Activated T-cell treated with anti-CD3 and anti-CD28 coated beads, Interleukin-2, amount 50 U/mL, for 1 hour (primary cell): ENCODE measurements at places on chromosomes 3 and 15.

DNA sequence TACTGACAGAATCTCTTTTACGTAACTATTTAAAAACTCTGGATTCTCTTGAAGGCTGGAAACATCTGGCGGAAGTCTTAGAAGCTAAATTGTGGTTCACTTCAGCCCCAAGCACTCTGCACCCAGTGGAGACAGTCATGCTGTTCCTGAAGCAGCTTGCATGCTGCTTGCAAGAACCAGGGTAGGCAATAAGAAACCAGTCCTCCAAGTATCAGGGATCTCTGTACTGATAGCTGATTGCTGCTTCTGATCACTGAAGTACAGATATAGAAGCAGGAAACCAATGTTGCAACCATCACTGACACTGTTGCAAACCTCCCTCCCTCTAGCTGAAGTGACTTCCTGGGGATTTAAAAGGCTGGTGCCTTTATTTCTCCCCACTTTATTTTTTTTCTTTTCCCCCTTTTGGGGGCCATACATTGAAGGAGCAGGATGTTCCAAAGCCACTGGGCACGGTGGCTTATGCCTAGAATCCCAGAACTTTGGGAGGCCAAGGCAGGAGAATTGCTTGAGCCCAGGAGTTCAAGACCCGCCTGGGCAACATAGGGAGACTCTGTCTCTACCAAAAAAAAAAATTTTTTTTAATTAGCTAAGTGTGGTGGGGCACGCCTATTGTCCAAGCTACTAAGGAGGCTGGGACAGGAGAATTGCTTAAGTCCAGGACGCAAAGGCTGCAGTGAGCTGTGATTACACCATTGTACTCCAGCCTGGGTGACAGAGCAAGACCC is 15.3 kb downstream of the SPCS1 start:
- DNase-seq, result no peak

DNA sequence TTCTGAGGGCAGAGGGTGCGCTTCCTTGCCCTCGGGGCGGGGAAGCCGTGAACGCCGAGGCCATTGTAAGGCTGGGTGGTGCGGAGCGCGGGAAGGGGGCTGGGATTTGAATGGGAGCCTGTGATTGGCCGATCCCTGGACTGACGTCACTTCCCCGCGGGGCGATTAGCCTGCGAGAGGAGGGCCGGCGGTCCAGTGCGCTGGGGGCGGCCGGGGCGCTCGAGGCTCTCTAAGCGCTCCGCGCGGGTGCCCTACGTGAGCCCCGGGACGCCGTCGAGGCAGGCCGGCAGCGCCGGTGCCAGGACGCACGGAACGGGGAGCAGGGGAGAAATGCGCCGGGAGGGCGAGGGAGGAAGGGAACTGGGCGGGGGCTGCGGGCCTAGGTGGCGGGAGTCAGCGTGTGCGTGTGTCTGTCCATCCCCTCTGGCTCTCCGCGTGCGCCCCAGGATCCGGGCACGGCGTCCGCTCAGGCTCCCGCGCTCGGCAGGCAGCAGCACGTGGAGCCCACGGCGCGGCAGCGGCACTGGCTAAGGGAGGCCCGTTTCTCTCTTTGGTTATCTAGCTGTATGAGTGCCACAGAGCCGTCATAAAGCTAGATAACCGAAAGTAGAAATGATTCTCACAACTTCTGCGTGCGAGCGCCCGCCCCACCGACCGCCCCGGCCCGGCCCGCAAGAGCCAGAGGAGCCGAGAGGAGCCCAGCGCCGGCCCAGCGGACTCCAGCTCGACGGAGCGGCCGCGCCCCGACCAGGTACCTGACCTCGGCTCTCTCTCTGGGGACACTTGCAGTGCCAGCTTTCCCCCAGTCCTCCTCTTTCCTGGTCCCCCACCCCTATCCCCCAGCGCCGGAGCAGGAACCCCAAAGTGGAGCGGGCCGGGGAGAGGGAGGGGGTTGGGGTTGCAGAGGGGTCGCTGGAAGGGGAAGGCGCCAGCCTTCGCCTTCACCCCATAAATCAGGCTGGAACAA is 33.1 kb upstream of the POLG start:
- no peak for DNase-seq

- peak; percentile 45 for DNase-seq
These were observed 30.0 kb downstream of the CCNL1 start for GRCh38 chr3:157129803-157130466.

- no peak for DNase-seq
These were observed 182.4 kb downstream of the CBLB start for GRCh38 chr3:105686278-105686897.

- no peak for DNase-seq
These were observed 136.2 kb downstream of the CHST2 start for GRCh38 chr3:143255739-143256138.

- DNase-seq, result no peak
These were observed 148.0 kb upstream of the OSTN start for GRCh38 chr3:191051037-191051436.

DNA sequence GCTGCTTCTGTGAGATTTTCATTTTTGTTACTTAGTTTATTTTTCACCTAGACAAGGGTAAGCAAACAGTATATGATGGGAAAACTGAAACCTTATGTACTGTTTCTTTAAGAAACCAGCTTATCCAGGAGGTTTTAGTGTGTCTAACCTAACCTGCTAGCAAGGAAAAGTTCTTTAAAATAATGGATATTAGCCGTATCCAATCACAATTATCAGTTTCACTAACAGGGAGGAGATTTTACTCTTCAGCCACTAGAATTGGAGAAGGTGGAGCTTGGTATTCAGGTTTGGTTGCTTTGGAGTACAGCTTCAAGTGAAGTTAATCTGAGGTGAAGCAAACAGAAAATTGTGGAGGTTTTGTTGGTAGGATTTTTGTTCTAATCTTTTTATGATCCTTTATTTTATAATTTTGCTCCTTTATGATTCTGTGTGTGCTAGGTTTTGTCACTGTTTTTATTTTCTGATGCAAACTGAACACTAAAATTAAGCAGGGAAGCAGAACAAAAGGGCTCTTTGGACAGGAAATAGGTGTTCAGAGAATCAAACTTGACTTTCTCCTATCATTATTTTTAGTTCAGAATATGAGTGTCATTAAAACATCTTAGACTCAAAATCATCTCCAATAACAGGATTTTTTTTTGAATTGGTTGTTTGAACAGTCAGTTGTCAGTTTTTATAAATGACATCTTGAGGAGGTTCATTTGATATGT is 13.0 kb downstream of the ZFAND6 start:
- DNase-seq, result no peak

DNA sequence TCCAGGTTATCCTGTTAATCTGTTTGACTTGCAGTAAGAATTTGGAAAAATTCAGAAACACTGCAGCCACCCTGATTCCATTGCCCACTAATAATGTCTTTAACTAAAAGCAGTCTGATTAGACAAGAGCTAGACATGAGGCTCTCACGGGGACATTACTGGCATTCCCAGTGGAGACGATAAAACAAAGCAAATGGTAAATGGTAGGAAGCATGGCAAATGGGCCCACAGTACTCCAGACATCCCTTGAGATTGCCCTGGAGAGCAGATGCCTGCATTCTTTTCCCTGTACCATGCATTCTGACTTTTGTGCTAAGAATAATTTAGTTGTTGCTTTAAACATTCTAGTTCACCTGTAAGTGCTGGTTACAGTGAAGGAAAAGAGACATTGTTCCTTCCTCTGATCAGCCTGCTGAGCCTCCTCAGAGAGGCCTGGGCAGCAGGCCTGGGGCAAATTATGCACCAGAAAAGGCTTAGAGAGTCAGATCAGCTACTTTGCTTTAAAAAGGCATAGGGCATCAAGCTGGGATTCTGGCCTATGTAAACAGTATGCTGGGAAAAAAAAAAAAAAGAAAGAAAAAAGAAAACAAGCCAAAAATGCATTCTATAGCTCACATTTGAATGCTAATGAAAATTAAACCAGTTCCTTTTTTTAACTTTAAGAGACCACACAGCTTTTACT is 204.6 kb downstream of the GABRG3 start:
- DNase-seq, result no peak

GRCh38 chr3:39065197-39065596 is 13.4 kb downstream of the WDR48 start:
- DNase-seq, result no peak

GRCh38 chr15:93289941-93290617 is 201.1 kb upstream of the RGMA start:
- DNase-seq, result no peak

- DNase-seq, result no peak
These were observed 30.9 kb downstream of the GOLM2 start for GRCh38 chr15:44319385-44319784.

- DNase-seq, result no peak
These were observed 141.8 kb downstream of the OPA1 start for GRCh38 chr3:193734737-193735366.

DNA sequence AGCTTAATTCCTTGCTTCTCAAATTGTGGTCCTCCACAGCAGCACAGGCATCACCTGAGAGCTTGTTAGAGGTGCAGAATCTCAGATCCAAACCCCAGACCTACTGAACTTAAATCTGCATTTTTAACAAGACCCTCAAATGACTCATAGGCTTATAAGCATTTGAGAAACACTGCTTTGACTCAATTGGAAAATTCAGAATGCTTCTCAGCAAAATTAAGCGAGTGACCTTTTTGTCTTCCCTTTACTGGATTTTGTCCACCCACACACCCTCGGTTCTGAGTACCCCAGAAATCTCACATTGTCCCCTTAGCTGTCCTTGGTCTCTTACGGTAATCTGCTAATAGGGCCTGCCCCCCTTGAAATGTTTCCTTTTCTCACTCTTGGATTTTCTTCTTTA is 17.9 kb downstream of the CD80 start:
- no peak for DNase-seq

GRCh38 chr15:56337084-56337725 is 28.0 kb upstream of the TEX9 start:
- DNase-seq, result no peak

- no peak for DNase-seq
These were observed 154.5 kb downstream of the TMCO5A start for GRCh38 chr15:38088971-38089370.

DNA sequence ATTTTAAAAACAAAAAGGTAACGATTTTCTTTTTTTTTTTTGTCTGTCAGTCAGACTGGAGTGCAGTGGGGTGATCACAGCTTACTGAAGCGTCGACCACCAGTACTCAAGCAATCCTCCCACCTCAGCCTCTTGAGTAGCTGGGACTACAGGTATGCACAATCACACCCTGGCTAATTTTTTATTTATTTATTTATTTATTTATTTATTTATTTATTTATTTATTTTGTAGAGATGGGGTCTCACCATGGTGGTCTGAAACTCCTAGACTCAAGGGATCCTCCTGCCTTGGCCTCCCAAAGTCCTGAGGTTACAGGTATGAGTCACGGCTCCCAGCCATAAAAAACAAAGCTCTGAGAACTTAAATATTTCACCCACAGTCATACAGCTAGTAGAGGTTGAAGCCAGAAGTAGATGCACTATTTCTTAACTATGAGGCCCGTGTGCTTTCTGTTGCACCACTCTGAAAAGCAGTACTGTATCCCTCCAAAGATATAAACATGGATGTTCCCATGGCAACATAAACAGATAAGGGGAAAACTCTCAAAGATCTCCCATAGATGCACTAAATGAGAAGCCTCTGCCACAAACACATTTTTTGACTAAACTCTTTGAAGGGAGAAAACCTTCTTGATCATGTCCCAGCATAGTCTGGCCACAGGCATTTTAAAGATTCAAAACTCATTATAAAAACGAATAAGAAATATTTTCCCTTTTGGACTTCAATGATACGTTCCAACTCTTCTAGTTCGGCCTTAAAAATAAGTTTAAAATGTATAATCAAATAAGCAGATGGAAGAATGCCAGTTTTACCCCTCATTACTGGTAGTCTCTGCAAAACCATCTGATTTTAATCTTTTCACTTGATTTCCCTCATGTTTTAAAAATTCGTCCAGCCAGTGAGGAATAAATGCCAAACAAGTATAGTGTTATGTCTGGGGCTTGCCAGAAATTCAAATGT is 162.3 kb upstream of the ARHGEF26 start:
- DNase-seq, result no peak

GRCh38 chr3:94643400-94643799 is 580.5 kb downstream of the NSUN3 start:
- no peak for DNase-seq

DNA sequence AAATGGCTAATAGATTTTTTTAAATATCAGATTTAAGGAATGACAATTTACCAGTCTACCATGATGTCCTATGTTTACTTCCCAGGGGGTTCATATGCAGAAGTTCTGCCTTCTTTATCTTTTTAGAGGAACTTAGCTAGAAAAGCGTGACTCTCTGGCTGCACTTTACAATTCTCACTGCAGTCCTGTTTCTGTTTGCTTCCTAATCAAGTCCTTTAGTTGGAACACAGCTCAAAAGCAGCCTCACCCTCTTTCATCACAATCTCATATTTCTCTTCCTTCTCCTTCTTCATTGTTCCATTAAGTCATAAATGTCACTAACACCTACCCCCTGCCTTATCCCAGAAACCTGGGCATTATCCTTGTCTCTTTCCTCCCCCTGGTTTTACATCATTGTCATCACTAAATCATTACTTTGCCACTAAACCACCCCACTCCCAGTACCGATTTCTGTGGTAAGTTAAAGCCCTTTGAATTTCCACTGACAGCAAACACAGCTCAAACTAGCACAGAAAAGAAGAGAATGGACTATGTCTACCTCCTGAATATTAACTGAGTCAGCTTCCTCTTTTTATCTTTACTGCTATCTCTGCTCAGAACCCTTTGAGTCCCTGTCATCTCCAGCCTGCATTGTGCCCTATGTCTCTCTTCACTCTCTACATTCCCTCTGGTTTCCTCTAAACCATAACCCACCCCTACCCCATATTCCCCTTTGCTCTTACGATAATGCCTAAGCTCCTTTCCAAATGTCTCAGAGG is 13.8 kb upstream of the PPP4R2 start:
- DNase-seq, result no peak

DNA sequence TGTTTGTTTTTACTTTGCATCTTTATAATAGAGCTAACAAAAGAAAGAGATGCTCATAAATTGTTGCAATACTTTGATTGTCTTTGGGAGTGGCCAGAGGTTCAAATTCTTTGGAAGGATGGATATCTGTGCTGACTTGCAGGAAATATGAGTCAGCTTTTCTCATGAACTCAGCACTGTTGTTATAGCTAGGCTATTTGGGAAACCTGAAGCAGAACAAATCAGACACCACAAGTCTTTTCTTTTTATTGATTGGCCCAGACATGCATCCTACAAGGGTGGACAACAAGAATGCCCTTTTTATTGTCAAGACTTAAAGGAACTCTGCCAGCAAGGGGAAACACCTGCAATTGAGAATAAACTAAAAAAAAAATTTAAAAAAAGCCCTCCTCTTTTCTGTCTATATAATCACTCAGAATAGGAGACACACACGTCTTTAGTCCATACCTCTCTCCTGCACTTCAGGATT is 4.6 kb upstream of the DENND4A start:
- DNase-seq, result no peak

GRCh38 chr3:55036883-55037577 is 109.2 kb upstream of the LRTM1 start:
- no peak for DNase-seq

DNA sequence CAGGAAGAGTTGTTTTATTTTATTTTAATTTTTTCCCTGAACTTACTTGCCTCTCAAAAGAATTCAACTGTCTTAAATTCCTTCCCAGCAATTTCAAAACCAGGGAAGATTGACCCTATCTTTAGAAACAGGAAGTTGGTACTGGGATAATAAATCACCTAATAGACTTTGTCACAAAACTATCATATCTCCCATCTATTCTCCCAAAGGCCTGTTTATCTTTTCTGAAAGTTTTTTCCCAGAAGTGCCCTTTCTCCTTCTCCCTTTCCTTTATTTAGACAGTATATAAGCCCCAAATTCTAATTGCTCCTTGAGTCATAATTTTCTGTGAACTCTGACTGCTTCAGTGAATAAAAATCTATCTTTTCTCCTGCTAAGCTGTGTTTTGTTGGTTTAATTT is 2.9 kb upstream of the RNF7 start:
- no peak for DNase-seq
